ENCODE measurements at places on chromosomes 1 and 21.

DNA sequence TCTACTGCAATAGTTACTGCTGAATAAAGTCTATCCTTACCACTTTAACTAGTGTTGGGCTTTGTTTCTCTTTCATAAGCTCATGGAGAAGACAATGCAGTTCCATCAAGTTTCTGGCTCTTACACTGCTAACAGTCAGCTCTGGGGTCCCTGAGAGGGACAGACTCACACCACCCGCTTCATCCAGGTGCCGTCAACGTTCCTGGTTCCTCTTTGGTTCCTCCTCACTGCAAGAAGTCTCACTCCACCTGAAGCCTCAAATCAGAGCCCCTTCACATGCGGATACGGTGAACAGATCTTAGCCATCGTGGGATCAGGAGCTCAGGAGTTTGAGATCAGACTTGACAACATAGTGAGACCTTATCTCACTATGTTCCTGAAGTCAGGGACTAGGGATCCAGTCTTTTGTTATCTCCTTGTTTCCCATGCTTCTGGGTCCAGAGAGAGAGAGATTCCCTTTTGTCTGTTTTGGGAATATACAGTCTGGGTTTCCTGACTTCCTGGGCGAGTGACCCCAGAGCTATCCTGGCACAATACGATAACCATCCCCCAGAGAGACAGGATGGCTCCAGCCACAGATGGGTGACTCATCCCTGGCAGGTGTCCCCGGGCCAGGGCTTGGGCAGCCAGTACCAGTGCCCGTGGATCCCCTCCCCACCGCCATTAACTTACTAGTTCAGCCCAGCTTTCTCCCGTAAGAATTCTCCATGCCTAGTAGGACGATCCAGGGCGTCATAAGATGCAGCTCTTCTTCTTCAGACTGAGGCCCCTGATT is 14.3 kb upstream of the PCP4 start:
- DNase-seq, result no peak

DNA sequence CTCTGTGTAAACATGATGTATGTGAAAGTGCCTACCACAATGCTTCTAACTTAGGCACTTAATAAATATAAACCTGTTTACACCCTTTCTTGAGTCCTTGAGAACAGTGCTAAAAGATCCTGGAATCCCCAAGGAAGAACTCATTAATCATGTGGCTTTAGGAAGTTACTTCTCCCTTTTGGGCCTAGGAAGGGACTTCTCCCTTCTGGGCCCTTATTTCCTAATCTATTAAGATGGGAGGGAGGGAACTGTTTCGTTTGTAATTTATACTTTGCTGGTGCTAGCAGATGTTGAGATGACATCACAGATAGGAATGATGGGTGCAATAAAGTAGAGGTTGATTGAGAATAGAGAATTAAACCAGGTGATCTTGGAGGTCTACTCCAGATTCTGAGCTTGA is 1.2 kb downstream of the BTF3L4 start:
- no peak for DNase-seq

DNA sequence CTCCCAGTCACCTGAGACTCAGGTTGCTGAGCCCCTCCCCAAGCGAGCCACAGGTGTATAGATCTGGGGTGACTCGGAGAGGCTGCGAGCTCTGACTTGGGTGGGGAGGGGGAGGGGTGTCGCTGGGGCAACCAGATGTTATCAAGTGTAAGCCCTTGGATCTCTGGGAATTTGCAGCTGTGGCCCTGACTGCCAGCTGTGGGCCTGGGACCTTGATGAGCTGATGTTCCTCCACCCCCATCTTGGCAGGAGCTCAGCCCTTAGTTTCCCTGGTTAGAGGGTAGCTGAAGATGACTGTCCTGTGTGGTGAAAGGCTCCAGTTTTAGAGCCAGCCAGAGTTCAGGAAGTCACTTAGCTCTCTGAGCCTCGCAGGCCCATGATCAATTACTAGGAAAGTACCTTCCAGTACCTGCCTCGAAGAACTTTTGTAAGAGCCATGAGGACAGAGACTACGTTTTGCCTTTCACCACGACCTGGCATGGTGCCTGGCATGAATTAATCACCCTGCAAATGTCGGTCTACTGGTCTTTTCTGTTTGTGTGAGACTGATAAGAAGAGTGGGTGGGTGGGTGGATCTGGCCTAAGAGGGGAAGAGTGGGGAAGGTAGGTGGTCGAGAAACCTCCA is 55.8 kb downstream of the YARS1 start:
- no peak for DNase-seq

GRCh38 chr1:87131809-87132283 is 196.8 kb upstream of the LMO4 start:
- peak; percentile 69 for DNase-seq

- no peak for DNase-seq
Observed at GRCh38 chr1:32056598-32056997, 16.1 kb upstream of the TMEM39B start.

GRCh38 chr1:89257041-89257440 is 15.6 kb downstream of the GBP5 start:
- no peak for DNase-seq

DNA sequence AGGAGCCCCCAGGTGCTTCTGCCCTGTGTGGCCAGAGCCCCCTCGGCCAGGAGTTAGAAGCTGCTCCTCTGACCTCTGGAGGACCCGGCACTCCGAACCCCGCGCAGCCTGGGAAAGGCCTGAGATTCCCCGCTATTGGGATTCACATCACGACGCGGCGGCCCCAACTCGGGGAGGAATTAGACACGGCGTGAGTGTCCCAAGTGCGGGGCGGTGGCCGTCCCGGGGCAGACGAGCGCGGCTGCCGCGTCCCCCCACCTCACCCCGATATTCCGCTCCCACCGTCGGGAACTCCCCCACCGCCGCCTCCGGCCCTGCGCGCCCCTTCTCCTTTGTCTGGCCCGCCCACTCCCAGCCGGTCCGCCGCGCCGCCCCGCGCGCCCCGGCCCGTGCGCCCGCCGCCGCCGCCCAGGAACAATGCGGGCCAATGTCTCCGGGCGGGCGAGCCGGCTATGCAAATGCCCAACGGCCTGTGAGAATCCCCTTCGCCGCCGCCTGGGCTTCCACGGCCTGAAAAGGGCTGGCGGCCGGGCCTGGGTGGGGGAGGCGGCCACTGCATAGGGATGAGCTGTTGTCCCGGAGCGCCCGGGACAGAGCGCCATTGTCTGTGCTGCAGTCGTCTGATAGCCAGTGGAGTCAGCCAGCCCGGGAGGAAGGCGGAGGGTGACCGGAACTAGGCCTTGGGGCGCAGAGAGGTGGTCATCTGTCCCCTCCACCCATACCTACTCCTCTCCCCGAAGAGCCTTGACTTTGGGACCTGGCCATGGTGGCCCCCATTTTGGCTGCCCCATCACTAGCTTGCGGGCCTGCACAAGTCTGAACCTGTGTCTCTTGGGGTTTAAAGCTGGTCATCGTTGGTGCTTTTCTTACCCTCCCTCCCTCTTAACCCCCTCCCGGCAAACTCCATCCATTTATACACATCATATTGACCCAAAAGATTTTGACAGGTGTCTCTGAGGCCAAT is 19.4 kb downstream of the RHBG start:
- DNase-seq, result no peak

DNA sequence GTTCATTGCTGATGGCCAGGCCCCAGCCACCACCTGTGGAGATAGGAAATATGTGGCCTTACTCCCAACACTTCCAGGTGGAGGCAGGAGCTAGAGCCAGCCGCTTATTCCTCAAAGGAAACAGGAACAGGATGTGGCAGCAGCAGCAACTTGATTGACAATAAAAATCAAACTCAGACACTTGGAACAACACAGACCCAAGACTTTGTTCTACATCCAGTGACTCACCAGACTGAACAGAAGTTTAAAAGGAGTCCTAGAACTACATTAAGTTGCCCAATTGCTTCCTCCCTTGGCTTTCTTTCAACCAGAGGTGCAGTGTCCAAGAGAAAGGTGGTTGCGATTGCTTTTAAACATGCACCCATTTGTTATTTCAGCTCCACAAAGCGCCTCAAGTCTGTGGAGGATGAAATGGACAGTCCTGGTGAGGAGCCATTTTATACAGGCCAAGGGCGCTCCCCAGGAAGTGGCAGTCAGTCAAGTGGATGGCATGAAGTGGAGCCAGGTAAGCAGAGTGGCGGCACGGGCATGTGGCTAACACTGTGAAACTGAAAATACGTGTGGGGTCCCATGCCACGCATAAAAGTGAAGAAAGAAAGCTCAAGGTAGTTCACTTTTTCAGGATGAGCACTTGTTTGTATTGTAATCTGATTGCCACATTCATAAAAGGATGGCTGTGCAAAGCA is 276.6 kb downstream of the NFIA start:
- DNase-seq, result no peak

- DNase-seq, result peak; percentile 26
Observed at GRCh38 chr1:50852889-50853288, 107.2 kb downstream of the FAF1 start.

- DNase-seq, result no peak
Observed at GRCh38 chr1:228045405-228045804, 37.1 kb upstream of the ARF1 start.

DNA sequence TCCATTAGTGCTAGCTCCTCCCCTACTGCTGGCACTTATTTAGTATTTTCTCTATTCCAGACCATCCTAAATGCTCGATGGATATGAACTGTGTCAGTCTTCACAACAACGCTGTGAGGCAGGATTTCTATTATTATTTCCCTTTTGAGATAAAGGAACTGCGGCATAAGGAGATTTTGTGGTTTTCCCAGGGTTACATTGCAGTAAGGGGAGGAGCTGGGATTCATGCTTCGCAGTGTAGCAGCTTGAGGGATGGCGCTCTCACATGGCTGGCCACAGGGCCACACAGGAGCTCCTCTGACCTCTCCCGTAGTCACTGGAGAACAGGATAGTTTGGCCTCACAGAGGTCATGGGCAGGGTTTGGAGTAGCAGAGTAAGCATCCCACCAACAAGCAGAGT is 116.9 kb downstream of the BEND5 start:
- DNase-seq, result no peak

DNA sequence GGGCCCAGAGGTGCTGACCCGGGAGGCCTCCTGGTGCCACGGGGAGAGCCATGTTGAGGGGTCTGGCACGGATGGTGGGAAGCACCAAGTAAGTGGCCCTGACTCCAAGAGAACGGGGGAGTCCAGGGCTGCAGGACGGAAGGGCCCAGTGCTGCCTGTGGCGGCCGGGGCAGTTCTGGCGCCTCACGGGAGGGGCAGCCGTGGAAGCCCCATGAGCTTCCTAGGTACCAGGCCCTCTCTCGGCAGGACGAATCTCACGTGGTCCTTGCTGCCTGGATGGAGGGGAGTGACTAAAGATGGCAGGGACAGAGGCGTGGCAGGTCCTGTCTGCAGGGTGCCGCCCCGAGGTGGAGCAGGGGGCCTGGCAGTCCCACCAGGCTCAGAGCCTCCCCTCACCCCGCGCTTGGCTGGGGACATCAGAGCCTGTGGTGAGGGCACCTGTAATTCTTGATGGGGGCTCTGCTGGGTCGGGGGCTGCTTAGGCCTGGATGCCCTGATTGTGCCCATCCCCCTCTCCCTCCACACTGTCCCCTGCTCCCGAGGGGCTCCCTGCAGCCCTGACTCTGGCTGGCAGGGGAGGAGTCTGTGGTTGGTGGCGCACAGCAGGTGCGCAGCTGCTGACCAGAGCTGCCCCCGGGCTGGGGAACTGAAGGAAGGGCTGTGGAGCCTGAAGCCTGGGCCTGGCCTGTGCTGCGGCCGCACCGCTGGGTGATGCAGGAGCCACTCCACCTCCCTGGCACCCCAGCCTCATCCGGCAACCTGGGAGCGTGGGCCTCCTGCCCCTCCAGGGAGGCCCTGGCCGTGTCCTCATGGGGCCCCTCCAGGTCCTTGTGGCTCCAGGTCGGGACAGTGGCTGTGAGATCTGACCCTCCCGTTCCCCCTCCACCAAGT is 31.4 kb downstream of the POFUT2 start:
- DNase-seq, result no peak

- DNase-seq, result peak; percentile 84
Observed at GRCh38 chr1:234611225-234611846, 1.4 kb upstream of the IRF2BP2 start.

- no peak for DNase-seq
Observed at GRCh38 chr1:173024543-173024942, 26.2 kb downstream of the TNFSF18 start.

- no peak for DNase-seq
Observed at GRCh38 chr21:31501926-31502325, 157.6 kb upstream of the SOD1 start.

GRCh38 chr1:96559707-96560596 is 161.6 kb upstream of the PTBP2 start:
- DNase-seq, result no peak

- DNase-seq, result no peak
Observed at GRCh38 chr1:220528679-220529501, 954 bp downstream of the MARK1 start.

DNA sequence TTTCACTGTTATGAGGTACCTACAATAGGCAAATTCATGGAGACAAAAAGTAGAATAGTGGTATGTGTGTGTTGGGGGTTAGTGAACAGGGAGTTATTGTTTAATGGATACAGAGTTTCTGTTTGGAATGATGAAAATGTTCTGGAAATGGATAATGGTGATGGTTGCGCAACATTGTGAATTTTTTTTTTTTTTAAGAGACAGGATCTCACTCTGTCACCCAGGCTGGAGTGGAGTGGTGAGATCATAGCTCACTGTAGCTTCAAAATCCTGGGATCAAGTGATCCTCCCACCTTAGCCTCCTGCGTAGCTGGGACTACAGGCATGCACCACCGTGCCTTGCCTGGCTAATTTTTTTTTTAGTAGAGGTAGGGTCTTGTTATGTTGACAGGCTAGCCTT is 34.5 kb upstream of the TRABD2B start:
- no peak for DNase-seq

- DNase-seq, result no peak
Observed at GRCh38 chr1:71796006-71796405, 486.3 kb downstream of the NEGR1 start.

DNA sequence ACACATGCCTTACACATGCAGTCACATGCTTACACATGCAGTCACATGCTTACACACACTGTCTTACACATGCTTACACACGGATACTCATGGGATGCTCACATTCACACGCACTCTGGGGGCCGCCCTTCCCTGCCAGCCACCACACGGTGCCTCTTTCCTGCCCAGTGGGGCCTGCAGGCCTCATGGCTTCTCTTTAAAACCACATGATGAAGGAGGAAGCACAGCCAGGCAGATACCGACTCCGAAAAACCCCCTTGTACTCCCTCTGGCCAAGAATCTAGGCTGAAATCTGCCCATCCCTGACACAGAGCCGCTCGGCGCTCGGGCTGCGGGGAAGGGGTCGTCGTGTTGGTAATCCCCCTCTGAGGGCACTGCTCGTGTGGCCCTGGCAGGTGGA is 113.0 kb downstream of the PRDM16 start:
- no peak for DNase-seq

- no peak for DNase-seq
Observed at GRCh38 chr1:90591970-90592356, 125.1 kb downstream of the BARHL2 start.

DNA sequence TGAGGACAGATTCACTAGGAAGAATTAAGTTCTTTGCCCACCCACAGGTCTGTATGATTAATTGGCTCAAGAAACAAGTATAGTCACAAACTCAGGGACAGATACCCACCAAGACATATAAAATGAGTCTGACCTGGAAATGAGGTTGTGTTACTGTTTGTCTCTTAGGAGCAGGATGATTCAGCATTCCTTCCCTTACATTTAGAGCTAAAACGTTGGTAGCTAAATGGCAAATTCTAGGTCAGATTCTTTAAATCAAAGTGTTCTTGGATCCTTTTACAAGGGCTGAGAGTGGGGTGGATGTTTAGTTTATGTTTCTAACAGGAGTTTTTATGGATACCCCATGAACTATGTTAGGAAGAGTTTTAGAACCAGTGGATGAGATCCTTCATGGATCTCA is 4.7 kb downstream of the RIMKLA start:
- no peak for DNase-seq

All from COR-L47 (cell line).